Activated T-helper 1 cell treated with Interleukin-2 at 50 U/mL for 16 hours (primary cell): ENCODE measurements at places on chromosomes 3 and 15.

- DNase-seq: no peak
Observed at GRCh38 chr3:184725176-184725719, 13.4 kb upstream of the MAGEF1 start.

DNA sequence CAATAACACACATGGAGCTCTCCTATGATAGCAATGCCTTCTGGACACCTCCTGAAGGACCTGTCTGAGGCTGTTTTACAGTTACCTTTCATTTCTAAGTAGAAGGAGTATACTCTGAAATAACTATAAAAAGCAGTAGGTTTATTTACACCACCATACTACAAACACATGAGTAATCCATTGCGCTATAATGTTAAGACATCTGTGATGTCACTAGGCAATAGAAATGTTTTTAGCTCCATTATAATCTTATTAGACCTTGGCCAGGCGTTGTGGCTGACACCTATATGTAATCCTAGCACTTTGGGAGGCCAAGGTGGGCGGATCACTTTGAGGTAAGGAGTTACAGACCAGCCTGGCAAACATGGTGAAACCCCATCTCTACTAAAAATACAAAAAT lies 24.7 kb downstream of the PXK start:
- no peak for DNase-seq

GRCh38 chr3:129118745-129119144 lies 2.9 kb downstream of the RAB43 start:
- no peak for DNase-seq

GRCh38 chr15:88940110-88940675 lies 27.0 kb upstream of the MFGE8 start:
- no peak for DNase-seq

GRCh38 chr15:45167631-45168205 lies 20.0 kb downstream of the SHF start:
- no peak for DNase-seq

DNA sequence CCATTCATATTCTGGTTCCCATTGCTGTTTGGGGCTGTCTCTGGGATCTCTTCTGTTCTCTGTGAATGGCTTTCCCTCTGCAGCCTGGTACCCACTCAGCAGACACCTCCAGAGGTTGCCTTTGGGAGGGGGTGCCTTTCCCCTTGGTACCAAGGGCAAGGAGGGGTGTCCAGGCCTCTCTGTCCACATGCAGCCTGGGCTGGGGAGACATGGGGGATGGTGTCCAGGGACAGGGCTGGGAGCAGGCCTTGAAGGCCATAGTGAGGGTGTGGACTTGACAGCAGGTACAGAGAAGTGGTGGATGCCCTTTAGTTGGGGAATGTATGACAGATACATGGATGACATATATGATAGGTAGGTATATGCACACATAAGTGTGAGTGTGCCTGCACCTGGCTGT lies 83.7 kb downstream of the PLXNA1 start:
- DNase-seq: no peak

GRCh38 chr3:87120881-87121280 lies 106.2 kb upstream of the CHMP2B start:
- no peak for DNase-seq

DNA sequence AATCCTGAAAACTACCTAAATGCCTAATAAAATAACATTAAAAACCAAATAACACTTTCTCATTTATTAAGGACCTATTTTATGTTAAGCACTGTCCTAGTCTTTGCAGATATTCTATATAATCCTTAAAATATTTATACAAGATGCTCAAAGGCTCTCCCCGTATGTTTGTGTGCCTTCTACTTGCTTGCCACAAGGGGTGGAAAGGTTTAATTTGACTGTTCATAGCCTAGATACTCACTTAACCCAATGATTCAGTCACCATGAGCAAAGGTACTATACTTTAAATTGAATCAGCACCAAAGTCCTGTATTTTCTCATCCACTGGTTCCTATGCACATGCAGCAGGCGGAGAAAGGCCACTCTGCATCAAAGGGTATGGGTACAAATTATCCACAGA lies 32.0 kb downstream of the LSAMP start:
- DNase-seq: no peak

DNA sequence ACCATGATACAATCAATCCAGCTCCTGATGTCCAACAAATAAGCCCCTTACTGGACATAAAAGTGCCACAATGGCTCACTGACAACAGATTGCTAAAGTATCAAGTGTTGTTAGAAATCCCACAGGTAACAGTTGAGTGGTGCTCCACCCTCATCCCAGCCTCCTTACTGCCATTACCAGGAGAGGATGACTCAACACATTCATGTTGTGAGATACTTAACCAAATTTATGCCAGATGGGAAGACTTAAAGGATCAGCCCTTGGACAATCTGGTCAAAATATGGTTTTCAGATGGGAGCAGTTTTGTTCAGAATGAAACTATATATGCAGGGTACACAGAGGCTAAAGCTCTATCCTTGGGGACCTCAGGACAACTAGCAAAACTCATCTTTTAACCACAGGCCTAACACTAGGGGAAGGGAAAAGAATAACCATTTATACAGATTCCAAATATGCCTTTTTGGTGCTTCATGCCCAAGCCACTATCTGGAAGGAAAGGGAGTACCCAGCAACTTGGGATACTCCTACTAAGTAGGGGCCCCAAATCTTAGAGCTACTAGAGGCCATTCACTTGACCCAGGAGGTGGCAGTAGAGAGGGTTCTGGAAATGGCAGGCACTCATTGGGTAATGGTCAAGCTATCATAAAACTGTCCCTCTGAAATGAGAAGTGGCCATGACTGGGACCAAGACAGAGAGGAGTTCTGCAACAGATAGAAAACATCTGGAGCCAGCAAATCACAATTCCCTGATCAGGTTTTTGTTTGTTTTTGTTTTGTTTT lies 6.9 kb upstream of the ZNF662 start:
- no peak for DNase-seq

DNA sequence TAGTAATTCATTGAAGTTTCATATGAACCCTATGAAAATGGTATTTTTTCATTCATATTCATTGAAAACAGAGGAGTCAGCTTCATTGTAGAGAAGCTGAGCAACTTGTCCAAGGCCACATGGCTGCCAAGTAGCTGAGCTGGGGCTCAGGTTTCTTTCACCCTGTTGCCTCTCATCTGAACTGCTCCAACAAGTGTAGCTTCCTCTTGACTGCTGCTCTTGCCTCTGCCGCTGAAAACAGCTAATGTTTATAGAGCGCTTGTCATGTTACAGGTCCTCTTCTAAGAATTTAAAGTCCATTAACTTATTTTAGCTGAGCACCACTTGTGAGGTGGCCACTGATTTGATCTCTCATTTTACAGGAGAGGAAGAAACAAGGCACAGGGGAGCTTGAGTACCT lies 81.1 kb downstream of the PDCD6IP start:
- no peak for DNase-seq

- DNase-seq: no peak
Observed at GRCh38 chr3:106824856-106825255, 552.4 kb upstream of the CCDC54 start.

DNA sequence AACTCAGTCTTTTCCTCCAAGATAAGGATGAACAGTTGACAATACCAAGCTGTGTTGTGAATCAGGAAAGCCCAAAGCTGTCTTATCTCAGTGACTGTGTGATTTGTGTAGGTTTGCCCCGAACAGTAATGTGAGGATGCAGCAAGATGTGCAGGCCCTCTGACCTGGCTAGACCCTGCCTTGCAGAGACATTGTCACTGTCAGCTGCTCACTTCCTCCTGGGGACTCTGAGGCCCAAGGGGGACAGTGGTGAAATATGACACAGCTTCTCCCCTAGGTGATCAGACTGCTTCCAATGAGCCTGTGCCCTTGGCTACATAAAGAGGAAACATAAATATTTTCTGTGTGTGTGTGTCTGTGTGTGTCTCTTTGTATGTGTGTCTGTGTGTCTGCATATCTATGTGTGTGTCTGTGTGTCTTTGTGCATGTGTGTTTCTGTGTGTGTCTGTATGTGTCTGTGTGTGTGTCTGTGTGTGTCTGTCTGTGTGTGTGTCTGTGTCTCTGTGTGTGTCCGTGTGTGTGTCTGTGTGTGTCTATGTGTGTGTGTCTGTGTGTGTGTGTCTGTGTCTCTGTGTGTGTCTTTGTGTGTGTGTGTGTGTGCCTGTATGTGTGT lies 21.7 kb downstream of the LRRK1 start:
- DNase-seq: no peak

DNA sequence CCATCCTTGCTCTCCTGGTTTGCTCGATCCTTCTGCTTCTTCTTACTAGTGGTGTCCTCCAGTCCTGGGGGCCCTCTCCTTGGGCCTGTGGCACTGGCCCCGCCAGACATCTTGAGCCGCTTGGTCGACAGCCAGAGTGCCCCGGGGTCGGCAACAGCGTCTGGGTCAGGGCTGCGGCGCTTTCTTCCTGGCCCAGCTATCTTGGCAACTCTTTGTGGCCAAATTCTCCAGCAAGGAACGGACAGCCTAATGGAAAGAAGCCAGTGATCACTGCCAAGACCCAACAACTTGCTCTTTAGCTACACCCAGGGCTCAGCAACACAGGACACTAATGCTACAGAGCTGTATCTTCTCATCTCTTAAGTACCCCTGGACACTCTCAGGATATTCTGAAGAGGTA lies 1.6 kb downstream of the USP19 start:
- DNase-seq: no peak

GRCh38 chr15:62900071-62900802 lies 142.3 kb upstream of the TPM1 start:
- no peak for DNase-seq

- peak; percentile 29 for DNase-seq
Observed at GRCh38 chr3:172511783-172512762, 11.2 kb downstream of the TNFSF10 start.

DNA sequence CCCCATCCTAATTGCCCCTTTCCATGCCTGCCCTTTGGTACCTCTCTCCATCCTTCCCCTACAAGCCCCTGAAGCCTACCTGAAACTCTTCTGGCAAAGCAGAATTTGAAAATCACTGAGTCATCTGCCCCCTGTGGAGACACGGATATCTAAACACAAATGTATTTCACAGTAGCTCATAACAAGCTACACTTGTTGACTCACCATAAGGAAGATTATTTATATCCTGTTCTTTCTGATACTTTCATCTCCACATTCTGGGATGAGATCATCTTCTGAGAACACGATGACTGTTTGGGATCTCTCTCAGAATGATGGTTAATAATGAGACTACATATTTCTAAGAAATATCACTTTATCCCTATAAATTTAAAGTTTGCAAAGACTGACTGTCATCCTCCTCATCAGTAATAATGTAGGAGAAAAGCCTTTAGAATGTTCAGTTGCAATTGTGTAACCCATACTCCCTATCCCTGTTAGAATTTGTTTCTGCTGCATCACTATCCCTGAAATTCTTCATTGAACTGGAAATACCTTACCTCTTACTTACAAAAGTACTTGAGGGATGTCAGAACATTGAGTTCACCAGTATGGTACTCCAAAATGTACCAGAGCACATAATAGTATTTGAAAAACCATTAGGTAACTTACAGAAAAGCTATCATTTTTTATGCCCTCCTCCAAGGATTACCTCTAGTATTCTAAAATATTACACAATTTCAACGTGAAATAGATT lies 116.1 kb upstream of the IL12A start:
- no peak for DNase-seq

DNA sequence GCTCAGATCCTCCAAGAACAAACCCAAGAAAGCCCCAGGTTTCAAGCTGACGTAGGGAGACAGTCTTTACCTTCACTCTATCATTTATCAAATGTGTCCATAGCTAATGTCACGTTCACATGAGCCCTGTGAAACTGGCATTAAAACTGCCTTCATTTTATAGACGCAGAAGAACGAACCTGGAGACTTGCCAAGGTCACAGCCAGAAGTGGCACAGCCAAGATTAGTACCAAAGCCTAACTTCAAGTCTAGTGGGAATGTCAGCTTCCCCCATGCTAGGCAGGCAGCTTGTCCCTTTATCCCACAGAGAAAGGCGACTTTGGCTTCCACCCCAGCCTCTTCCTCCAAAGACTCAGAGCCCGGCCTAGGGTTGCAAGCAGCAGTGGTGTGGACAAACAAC lies 517.2 kb downstream of the SHQ1 start:
- DNase-seq: no peak

GRCh38 chr3:73284472-73284871 lies 223.0 kb downstream of the EBLN2 start:
- no peak for DNase-seq

DNA sequence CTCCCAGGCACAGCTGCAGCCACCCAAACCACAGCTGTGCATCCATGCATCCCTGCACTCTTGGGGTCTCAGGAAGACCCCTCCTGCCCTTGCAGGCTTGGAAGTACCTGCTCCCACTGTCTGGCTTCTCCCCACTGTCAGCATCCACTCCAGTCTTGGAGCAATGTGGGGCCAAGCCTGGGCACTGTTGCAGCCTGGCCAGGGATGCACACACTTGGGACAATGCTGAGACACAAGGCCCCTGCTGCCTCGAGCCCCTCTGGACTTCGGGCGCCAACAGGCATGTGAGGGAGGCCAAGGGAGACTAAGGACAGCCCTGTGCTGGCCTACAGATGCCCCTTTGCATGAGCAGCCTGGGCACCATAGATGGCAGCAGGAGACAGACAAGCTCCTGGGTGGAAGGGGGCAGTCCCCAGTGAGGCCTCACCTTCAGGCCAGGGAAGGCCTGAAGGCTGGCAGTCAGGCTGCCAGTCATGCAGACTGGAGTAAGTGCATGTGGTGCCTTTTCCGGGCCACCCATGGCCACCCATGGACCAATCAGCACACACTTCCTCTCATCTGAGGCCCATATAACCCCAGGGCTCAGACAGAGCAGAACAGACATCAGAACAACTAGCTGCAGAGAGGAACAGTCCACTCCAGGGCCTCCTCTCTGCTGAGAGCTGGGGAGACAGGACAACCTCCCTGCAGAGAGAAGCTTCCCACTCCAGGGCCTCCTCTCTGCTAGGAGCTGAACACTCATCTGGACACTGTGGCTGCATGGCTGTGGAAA lies 219.0 kb downstream of the VGLL3 start:
- DNase-seq: no peak

GRCh38 chr3:123038751-123039150 lies 11.2 kb upstream of the SEMA5B start:
- DNase-seq: no peak

- no peak for DNase-seq
Observed at GRCh38 chr3:197802779-197803459, 11.9 kb downstream of the LRCH3 start.

GRCh38 chr3:133662278-133662651 lies 524 bp upstream of the TOPBP1 start:
- DNase-seq: no peak

DNA sequence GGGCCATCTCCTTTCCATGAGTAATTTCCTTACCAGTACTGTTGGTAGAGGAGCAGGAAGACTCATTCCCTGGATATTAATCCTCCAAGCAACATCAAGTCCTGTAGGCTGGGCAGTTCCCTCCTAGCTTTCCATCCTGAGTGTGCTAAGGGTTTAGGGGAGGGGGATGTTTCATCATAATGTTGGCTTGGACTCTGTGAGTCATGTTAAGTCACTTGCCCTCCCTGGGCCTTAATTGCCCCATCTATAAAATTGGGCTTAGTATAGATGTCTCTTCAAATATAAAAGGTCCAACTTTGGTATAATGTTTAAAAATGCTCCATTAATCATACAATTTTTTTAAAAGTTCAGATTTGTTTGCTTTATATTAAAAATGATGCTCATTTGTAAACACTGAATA lies 52.7 kb downstream of the TLE3 start:
- DNase-seq: no peak
